ENCODE measurements at places on chromosomes 13 and 19. TPM values are rescaled to one million over a fixed set of nuclear protein-coding genes. Genes with fewer than 3 reads are reported as not detected.

GNA15 gene
- 17.9 TPM for total RNA-seq

ZNF793 gene
- 11.1 TPM for total RNA-seq

DNA sequence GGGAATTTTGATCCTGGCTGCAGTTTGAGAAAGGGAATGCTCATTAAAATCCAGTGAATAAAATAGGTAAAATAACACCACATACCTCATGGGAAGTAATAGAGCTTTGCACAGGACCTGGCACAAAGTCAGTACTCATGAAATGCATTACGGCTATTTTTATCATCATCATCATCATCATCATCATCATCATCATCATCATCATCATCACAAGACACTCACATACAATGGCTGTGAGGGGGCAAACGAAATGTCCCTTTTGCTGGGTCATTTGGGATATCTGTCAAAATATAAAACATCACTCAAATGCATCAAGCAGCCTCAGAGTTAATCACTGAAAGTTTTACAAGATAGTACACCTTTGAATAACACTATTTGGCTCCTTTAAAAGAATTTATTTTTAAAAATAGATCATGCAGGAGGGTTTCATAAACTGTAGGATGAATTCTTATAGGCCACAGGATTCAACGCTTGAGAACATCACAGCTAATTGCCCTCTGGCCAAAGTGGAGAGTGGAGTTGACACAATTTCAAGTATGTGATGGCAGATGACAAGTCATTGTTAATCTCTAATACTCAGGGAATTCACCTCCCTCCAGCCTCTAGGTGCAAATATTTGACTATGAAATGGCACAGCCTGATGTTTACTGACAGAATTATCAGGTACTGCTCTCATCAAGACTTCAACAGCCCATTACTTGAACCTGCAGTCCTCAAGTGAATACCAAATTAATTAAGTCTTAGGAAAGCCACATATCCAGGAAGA, 14.2 kb upstream of the ZNF599 start:
- no peaks in the 10 kb centered on the region for H3K36me3 ChIP-seq
- no peak overlapping the region for H3K27ac ChIP-seq
- DNase-seq, result no peak
- H3K4me1 ChIP-seq, result peaks cover 2% of the 10 kb centered on the region
- H3K27me3 ChIP-seq, result no peaks in the 10 kb centered on the region

- DNase-seq, result no peak
- no peak overlapping the region for H3K27ac ChIP-seq
- no peaks in the 10 kb centered on the region for H3K36me3 ChIP-seq
- H3K4me1 ChIP-seq, result peaks cover 5% of the 10 kb centered on the region
- H3K4me3 ChIP-seq, result no peak overlapping the region
These were observed 89.2 kb downstream of the RGCC start for GRCh38 chr13:41546372-41547190.

- H3K4me3 ChIP-seq, result no peak overlapping the region
- H3K4me1 ChIP-seq, result peaks cover 11% of the 10 kb centered on the region
- peaks cover 4% of the 10 kb centered on the region for H3K27me3 ChIP-seq
These were observed 3.9 kb downstream of the LACC1 start for GRCh38 chr13:43883631-43884030.

- no peak overlapping the region for H3K27ac ChIP-seq
- DNase-seq, result no peak
- H3K36me3 ChIP-seq, result no peaks in the 10 kb centered on the region
- no peaks in the 10 kb centered on the region for H3K4me1 ChIP-seq
These were observed 11.6 kb downstream of the IGFL2 start for GRCh38 chr19:46159418-46160232.

Data from activated naive CD8-positive, alpha-beta T cell treated with anti-CD3 and anti-CD28 coated beads, Interleukin-2, amount 10 ng/mL, durations not matched to agents 7 days and 5 days (primary cell).